Left lung (tissue), 14 donors: ENCODE measurements at places on chromosomes 1 and 21. TPM values are rescaled to one million over a fixed set of nuclear protein-coding genes. Genes with fewer than 3 reads are reported as not detected.

DNA sequence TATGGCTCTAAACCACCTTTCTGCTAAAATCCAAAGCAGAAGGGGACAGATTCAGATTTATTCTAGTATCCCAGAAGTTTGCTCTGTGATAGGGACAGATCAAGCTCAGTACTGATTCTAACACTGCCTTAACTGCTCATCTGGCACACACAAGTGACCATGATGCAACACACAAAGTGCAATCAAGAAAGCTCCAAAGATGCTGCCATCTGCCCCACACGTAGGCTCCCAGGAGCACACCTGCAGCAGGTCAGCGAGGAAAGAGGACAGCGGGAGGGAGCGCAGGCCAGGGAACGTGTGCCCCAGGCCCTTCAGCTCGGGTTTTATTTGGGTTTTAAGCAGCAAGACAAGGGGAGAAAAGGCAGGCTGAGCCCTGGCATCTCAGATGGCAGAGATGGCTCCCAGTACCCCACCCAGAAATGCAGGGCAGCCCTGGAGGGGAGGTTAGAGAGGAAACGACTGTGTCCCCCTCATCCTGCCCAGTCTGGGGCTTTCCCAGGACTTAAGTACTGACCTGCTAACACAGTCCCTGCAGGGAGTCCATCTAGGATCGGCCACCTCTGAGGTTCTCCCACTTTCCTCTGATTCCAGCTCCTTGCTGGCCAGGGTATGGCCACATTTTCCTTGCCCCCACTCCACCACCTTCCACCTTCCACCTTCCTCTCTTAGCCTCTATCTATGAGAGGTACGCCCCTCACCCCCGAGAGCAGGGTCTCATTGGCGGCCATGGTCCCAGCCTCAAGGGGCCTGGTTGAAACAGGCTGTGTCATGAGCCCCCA lies 1.2 kb downstream of the TRIM11 start:
- DNase-seq: peak; percentile 32

- no peak for DNase-seq
These were observed 43.2 kb downstream of the GDAP2 start for GRCh38 chr1:117886101-117886795.

- no peak for DNase-seq
These were observed 23.0 kb downstream of the GIPC2 start for GRCh38 chr1:78068681-78069283.

DNA sequence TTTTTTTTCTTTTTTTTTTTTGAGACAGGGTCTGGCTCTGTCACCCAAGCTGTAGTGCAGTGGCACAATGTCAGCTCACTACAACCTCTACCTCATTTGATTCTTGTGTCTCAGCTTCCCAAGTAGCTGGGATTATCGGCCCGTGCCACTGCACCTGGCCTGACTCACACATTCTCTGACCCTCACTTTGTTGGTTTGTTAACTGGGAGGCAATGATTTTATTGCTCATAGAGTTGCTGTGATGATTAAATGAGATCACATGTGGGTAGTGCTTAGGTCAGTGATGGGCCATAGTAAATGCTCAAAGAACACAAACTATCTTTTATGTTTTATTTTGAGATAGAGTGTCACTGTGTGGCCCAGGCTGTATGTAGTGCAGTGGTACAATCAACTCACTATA lies 47.3 kb upstream of the SSBP3 start:
- no peak for DNase-seq

- DNase-seq: no peak
These were observed 113.6 kb downstream of the VAV3 start for GRCh38 chr1:107851418-107851817.

GRCh38 chr1:221644663-221645258 lies 97.1 kb downstream of the DUSP10 start:
- no peak for DNase-seq

- no peak for DNase-seq
These were observed 52.3 kb downstream of the ABL2 start for GRCh38 chr1:179177182-179177581.

DNA sequence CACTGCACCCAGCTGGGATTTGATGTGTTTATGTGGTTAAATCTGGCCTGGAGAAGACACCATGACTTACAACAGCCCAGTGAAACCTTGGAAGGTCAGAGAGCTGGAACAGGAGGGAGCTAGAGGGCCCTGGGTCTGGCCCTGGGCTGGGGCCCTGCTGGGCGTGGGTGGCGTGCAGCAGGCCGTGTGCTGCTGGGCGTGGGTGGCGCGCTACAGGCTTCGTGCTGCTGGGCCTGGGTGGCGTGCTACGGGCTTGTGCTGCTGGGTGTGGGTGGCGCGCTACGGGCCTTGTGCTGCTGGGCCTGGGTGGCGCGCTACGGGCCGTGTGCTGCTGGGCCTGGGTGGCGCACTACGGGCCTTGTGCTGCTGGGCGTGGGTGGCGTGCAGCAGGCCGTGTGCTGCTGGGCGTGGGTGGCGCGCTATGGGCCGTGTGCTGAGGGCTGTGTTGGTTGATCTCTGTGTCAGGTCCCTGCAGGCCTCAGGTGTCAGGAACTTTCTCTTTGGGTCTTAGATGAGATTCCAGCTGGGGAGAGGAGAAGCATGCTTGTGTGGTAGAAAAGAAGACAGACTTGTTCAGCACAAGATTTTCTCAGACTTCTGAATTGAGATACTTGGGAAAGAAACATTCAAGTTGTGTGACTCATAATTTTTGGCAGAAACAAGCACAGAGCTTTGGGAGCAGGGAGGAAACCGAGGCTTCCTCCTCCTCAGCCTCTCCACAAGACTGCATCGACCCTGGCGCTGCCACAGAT lies 66.0 kb downstream of the COL18A1 start:
- DNase-seq: peak; percentile 54

DNA sequence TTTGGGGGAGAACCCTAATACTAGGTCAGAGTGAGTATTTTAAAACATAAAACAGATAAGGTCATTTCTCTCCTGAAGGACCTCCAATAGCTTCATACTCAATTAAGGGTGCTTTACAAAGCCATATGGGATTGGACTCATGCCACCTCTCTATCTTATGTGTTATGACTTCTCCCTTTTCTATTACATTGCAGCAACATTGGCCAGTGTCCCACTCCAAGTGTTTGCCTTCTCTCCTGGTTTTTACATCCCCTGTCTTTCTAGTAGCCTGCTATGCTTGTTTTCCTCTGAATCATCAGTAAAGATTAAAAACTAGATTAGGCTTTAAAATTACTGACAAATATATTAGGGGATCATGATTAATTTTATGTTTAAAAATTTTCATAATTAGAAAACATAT lies 66.6 kb downstream of the SCMH1 start:
- DNase-seq: no peak

OR2L8 gene
- total RNA-seq: not detected

AMY1B gene
- total RNA-seq: 2.5 TPM

KIAA0040 gene
- total RNA-seq: 24.4 TPM
